ENCODE measurements at places on chromosomes 12 and 14.

GRCh38 chr12:78880078-78880477, 15.5 kb downstream of the SYT1 start:
- DNase-seq, result no peak

- DNase-seq, result no peak
Measured at GRCh38 chr14:34235643-34236300, 226.3 kb downstream of the SPTSSA start.

GRCh38 chr12:132747896-132748295, 13.7 kb downstream of the ANKLE2 start:
- no peak for DNase-seq

- no peak for DNase-seq
Measured at GRCh38 chr14:65001723-65002122, 15.0 kb downstream of the FNTB start.

- DNase-seq, result no peak
Measured at GRCh38 chr14:104112609-104113571, 25.5 kb upstream of the KIF26A start.
